ENCODE measurements at places on chromosomes 6 and 20.

GRCh38 chr6:106475284-106475683 is 114.8 kb downstream of the CRYBG1 start:
- no peak for DNase-seq

DNA sequence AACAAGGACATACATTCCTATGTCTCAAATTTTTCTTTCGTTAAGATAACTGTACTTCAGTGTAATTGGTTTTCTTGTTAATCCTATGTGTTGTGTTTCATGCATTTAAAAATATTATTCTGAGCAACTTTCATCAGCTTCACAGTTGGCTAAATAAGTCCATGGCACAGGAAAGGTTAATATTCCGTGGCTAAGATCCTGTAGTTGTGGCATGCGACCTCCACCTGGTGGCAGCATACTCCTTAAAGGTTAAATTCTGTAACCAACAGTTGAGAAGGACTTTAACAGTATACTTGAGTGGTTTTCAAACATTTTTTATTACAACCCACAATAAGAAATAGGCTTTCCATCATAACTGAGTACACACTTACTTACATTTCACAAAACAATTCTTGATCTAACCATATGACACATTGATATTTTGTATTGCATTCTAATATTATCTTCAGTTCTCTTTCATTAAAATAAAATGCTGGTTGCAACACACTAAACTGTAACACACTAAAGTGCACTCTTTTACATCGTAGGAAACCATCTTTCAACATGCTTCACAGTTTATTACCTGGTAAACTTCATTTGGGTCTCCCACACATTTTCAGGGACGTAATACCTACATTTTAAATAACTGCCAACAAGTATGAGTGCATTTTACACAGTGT is 118.3 kb downstream of the SLX4IP start:
- DNase-seq, result no peak

- no peak for DNase-seq
Observed at GRCh38 chr20:41228858-41229257, 88.7 kb downstream of the ZHX3 start.

DNA sequence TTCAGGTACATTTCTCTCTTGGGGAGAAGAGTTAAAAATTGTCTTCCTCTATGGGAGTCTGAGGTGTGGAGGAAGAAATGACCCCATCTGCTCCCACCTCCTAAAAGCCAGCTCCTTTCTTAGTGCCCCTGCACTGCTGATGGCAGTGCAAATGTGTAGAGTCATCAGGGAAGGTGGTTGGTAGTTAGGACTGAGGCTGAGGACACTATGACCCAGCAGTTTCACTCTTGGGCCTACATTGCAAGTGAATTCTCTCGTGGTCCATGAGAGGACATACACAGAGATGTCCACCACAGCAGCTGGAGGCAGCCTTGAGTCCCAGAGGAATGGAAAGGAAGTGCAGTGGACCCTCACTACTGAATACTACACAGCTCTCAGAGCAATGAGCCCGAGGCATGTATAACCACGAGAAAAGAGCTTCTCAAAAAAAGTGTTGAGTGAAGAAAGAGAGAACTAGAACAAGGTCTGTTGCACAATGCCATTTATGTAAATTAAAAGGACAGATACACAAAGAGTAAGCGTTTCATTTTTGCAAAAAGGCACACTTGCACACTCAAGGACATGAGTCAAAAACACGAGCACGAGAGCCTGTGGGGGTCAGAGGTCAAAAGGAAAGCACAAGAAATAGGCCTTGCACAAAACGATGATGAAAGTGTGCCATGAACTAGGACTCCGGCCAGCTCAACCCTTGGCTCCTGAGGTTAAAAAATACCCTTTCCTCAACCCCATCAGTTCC is 308.2 kb upstream of the PRND start:
- DNase-seq, result no peak

DNA sequence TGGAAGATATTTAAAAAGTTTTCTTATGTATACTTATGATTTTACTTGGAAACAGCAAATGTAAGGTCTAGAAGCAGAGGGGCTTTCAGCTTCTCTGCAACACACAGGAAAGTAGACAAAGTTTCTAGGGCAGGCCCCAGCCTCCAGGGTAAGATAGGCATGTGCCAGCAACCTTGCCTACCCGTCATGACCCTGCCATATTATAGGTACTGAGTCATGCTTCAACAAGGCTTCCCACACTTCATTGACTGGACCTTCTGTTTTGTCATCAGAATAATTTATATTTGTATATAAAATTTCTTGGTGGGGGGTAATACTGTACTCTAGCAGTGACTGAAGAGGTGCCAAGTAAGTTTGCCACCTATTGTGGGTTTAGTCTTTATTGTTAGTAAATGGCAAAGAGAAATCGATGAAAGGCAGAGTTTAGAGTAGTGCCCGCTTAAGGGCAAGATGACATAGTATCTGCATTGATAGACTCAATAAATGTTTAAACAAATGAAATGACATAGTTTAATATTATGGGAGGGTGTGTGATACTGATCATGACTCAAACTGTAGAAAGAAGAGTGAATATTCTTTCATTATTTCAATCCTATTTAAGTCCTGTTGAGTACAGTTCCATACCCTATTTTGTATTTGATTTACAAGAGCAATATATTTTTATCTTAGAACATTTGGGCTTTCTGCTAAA is 95.6 kb downstream of the JARID2 start:
- DNase-seq, result no peak

DNA sequence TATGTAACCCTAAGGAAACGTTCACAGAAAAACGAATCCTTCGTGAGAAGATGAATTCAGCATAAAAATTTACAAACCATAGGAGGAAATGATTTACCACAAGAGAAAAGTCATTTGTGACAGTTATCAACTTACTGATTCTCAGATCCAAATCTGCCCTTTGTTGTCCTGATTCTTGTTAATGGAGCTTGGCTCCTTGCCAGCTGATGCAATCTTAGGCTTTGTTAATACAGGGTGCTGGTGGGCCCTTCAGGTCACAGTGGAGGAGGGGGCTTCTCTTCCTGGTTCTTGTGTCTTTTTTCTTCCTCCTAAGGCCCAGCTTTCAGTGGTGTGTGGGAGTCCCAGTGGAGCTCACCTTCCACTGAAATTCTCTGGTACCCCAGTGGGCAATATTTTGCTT is 108.4 kb upstream of the MAP3K7 start:
- DNase-seq, result no peak

DNA sequence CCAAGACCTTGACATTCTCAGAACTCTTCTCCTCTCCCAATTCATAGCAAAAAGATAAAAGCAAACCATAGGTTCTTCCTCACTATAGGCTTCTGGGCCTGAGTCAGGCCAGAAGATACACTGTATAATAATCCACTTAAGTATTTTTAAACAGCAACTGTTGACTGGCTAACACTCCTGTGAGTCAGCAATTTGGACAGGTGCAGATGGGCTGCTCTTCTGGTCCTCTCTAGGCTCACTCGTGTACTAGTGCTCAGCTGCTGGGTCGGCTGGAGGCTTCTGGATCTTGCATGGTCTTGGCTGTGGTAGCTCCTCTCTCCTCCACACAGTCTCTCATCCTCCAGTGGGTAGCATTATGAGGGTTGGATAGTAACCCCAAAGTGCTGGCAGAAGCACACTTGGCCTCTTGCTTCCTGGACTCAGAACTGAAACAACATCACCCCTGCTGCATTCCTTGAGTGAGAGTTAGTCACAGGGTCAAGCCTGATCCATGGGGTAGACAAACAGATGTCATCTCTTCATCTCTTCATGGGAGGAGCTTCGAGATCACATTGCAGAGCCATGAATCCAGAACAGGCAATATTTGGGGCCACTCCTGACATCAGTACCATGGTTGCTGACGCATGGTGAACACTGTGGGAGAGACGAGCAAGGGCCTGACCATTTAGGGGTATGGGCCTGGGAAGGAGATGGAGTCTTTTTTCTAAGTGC is 86.9 kb downstream of the C6orf118 start:
- no peak for DNase-seq

GRCh38 chr6:133358574-133359150 is 117.5 kb downstream of the EYA4 start:
- no peak for DNase-seq

- DNase-seq, result peak; percentile 49
Observed at GRCh38 chr6:167826896-167827582, at the start of gene AFDN. Gene AFDN, plus strand, starts transcription at chr6:167826911. Its CDS starts 222 bp downstream, at chr6:167827133.

GRCh38 chr20:55714736-55715135 is 290.6 kb downstream of the CBLN4 start:
- DNase-seq, result no peak

DNA sequence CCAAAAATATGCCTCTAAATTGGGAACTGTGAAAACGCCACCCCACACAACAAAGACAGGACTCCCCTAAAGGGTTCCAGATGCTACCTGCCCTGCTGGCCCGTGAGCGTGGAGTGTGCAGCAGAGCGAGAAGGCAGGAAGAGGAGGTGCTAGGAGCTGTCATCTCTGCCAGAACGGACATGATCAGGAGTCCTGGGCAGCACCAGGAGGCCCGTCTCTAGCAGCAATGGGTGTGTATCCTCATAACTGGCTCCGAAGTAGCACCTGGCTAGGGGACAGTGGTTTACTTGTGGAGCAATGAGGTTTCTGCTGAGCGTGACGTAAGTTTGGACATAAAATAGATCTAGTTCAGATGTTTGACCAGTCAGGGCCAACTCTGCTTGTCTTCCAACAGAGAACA is 226.0 kb downstream of the CDH4 start:
- no peak for DNase-seq

DNA sequence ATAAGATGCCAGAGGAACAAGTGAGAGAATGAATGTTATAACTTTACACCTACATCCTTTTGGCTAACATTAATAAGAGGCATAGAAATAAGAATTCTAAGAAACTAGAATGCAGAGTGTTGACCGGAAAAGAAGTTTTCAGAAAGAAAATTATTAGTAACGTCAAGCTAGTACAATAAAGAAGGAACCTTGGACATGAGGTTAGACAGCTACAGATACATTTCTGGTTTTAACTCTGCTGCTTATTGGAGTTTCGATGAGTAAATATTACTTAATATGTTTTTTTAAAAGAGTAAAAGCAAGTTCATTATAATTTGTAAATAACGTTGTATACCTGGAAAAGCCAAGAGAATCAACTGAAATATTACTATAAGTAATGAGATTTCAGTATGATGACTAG is 22.7 kb downstream of the TAB2 start:
- no peak for DNase-seq

DNA sequence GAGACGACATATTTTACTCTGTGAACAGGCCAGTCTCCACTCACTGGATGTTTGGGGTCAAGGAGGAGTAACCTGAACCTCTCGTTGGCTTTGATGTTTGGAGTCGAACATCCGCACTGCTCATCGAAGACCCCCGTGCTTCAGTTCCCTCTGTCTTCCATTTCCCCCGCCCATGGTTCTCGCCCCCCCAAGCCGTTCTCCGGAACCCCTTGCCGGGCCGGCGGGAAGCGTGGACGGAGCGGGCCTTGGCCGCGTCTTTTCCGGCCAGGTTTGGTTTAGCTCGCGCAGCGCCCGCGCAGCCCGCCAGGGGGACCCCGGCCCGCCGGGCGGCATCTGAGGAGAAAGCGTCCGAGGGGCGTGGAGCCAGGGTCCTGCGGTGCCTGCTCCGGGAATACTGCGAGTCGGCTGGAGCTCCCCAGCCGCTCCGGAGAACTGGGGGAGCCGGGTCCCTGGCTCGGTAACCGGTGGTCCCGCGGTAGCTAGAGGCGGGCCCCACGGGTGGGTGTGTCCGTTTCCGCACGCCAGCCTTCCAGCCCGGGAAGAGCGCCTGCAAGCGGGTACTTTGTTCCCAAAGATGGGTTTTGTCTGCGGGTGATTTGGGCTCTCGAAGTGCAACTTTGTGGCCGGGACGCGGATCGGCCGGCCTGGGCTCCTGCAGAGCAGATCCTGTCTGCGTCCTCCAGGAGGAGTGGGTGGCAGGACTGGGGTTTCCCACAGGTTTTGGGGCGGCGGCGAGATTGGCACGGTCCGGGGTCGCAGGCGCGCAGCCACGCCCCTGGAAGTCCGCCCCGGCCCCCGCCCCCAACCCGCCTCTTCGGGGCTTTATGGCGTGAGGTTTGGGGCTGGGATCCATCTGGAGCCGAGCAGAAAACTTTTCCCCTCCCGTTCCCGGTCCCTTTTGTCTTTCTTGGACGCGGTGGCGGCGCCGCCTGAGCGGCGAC is at the start of gene TMEM200A:
TSS of gene TMEM200A (plus strand) at position 852 of the 941 bp plus-strand sequence. CDS start 74,406 bp downstream, outside the sequence.
- peak; percentile 53 for DNase-seq

- no peak for DNase-seq
Observed at GRCh38 chr6:145148776-145149175, 586.5 kb downstream of the EPM2A start.

DNA sequence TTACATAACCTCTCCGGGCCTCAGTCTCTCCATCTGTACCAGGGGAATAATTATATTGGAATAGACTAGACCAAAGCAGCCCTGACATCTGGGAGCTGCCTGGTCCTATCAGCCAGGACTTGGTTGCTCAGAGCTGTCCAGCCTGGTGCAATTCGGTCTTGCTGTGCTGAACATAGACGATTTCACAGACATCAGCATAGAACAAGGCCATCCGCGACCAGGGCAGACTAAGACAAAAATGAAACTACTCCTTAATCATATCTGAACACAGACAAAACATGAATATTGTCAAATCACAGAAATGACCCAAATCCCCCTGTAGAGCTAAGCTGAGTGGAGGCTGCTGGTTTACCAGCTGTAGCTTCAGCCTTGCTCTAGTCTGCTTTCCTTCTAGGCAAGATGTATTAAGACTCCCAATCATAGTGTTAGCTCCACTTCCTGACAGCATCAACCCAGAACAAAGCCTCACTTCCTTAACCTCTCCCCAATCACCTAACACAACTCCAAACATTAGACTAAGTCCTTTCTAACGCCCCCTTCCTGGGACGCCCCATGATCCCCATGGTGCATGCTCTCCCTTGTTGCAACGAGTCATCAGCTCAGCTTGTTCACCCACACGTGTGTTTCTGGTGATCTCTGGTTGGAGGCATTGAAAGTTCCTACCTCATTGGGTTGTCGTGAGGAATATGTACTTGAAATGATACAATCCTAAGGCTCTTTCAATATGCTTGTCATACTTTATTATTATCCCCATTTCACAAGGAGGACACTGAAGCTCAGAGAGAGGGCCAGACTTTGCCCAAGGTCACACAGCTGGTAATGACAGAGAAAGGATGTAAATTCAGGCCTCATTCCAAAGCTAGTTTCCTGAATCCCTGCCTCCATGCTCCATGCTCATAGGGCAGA is 3.5 kb upstream of the MAPK13 start:
- no peak for DNase-seq

DNA sequence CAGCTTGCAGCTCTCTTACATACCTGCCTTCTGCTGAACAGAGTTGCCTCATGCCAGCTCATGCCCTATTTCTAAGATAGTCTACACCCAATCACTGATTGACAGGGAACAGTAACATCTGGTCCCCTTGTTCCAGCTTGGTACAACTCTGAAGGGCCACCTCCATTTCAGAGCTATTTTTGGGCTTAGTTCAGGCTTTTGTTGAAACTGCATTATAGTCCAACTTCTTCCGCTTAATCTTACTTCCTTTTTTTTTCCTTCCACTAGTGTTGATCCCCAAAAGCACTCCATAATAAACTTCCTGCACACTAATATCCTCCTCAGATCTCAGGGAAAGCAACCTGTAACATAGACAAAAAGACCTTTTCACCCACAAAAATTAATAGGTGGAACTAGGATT is 65.7 kb upstream of the TNFRSF21 start:
- DNase-seq, result no peak

GRCh38 chr6:33809594-33809993 is 5.8 kb upstream of the MLN start:
- DNase-seq, result no peak

GRCh38 chr6:167907837-167908681 is 81.3 kb downstream of the AFDN start:
- no peak for DNase-seq

Data from GM12891 (cell line).